ENCODE measurements at places on chromosomes 7 and 10.

GRCh38 chr7:44211126-44211675 is 10.4 kb downstream of the YKT6 start:
- DNase-seq = no peak

GRCh38 chr7:409339-410281 is 110.0 kb downstream of the PDGFA start:
- DNase-seq = no peak

DNA sequence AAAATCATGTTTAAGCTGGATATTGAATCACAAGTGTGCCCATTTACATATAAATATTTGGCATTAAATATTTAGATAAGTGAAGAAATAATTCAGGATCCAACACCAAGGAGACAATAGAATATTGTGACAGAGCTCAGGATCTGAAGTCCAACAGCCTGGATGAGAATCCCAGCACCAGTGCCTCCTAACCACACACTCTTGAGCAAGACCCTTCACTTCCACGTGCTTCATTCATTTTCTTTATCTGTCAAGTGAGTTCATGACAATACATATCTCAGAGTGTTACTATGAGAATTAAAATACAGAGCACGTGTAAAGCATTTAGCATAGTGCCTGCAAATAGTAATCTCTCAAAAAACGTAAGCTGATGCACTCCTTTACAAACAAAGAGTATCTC is 78.4 kb upstream of the IKZF1 start:
- DNase-seq = no peak

GRCh38 chr7:138814816-138815332 is 16.9 kb upstream of the ATP6V0A4 start:
- no peak for DNase-seq

- DNase-seq = no peak
These were observed 107.2 kb upstream of the FAM180A start for GRCh38 chr7:135855846-135856245.

DNA sequence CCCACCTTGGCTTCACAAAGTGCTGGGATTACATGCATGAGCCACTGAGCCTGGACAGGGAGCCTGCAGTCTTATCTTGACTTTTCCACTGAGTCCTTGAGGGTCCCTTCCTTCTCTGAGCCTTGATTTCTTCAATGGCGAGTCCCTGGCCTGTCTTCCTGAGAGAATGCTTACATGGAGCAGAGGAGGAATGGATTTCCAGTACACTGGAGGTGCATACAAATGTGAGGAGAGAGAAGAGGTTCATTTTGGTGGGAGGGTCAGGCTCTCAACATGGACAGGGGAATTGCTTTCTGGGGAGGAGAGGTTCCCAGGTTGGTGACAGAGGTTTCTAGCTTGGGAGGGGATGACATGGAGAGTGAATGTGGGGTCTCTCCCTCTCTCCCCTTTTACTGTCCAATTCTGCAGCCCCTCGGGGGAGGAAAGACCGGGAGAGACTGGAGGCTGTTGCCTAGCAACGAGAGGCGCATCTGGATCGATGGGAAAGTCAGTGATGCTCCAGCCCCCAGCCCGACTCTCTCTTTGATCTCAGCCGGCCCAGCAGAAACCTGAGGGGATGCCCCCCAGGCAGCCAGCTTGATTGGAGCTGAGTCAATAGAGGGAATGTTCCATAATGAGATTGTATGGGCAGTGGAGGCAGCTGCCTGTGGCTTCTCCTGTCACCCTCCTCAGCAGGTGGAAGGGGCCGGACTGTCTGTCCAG is 14.8 kb downstream of the SRRM3 start:
- DNase-seq = no peak

DNA sequence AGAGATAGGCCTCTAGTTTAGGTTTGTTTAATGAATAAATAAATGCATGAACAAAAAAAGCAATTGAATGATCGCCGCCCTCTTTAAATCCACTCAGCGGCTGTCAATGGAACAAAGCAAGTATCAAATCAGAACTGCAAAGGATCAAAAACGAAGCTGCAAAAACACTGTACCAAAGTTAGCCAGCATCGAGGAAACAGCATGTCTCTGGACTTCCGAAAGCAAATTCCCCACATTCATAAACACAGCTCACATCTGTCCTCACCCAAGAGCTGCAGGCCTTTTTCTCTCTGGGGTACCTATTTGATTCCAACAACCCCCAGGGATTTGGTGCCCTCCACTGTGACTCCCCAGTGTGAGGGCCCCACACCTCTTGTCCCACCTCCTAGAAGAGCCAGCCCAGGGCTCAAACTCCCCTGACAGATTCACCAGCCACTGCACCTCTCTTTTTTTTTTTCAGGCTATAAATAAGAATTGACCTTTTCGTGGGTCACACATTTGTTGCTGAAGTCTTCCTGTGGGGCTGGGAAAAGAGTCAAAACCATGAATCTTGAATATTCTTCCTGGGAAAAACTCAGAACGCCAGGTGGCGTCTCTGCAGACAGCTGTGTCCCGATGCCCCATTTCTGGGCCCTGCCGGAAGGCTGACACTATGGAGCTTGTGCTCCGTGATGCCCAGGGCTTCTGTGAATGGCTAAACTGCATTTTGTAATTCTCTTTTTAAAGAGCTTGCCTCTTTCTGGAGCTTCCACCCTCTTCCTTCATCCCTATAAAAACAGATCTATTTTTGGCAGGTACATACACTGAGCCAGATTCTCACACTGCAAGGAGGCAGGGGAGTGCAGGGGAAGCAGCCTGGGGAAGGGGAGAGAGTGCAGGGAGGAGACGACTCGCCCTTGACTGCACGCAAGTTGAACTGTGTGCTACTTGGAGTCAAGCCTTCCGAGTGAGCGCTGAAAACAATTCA is 51.7 kb downstream of the HSPA12A start:
- no peak for DNase-seq

- DNase-seq = no peak
These were observed 39.0 kb downstream of the CDH23 start for GRCh38 chr10:71435571-71436267.

DNA sequence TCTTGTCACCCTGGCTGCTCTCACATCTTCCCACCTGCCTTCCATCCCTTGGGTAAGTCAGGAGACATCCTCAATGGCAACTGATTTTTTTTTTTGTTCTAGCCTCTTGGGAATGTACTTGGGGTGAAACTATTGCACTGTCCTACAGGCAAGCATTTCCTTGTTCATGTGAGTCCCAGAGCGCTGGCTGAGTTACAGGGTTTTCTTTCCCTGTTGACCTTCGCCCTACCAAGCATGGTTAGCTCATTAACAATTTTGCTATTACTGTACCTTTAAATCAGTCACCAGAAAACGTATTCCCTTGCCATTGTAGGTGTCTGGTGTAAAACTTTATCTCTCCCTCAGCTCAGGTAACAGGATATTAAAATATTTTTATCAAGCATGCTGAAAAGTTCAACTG is 98.9 kb downstream of the PRLHR start:
- DNase-seq = no peak

DNA sequence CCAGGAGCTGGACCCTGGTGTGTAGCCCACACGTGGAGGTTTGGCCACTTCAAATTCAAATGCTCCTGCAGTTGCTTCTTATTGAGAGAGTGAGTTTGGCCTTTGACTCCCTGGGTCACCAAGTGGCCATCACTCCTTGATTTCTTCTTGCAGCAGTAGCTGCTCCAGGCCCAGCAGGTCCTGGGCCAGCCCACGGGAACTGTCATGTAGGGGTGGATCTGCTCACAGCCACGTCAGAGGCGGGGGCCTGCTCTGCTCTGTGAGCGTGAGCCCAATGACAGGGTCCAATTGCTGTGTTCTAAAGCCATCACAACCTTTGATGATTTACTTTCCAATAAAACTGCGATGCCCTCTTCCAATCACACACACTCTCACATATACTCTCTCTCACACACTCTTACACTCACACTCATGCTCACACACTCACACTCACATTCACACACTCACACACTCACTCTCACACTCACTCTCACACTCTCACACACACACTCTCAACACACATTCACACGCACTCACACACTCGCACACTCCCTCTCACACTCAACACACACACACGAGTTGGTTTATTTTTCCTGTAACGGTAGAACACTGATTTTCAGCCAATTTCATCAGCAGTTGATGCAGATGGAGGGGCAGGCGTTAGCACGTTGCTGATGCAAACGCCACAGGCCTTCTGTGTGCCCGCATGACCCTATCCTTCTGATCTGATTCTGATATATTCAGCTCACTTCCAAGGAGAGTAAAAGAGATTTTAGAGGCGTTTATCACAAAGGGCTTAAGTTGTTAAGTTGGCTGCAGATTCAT is 210.7 kb upstream of the PPP2R2D start:
- DNase-seq = no peak

DNA sequence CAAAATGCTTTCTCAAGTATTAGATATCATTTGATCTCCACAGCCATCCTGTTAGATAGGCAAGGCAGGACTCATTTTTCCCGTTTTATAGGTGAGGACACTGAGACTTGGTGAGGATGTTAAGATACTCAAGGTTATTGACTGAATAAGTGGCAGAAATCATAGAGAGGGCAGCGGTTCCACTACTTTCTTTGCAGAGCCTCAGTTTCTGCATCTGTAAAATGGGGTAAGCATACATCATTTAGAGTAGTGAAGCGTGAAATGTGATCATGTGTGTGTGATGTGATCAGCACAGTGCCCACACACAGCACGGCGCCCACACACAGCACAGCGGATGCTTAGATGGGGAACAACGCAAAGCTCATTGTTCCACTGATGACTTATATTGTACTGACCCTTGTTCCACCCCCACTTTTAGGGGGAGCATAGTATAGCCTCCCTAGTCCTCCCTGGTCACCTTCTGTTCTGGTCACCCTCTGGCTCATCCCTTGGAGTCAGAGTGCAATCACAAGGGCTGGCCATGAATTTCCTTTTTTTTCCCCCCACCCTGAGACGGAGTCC is 10.5 kb downstream of the UBTD1 start:
- DNase-seq = no peak

DNA sequence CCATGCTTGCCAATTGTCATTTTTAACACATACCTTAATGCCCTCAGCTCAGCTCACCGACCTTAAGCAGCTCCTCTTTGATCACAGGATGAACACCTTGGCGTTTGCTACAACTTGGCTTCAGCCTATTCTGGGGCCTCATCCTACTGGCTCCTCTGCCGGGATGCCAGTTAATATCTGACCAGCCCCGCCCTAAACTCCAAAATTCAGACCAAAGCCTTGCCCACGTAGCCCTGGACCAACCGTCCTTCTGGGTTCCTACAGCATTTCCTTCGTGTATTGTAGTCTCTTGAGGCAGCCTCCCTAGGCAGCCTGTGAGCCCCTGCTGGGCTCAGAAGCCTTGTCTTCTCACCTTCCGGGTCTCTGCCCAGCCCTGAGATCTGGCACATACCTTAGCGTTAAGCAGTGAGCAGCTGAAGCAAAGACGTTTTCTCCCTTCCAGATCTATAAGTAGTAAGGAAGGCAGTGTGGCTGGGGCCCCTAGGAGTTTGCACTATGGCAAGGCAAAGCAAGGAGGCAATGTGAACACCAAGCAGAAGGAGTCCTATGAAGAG is 836 bp downstream of the ENO4 start:
- no peak for DNase-seq

DNA sequence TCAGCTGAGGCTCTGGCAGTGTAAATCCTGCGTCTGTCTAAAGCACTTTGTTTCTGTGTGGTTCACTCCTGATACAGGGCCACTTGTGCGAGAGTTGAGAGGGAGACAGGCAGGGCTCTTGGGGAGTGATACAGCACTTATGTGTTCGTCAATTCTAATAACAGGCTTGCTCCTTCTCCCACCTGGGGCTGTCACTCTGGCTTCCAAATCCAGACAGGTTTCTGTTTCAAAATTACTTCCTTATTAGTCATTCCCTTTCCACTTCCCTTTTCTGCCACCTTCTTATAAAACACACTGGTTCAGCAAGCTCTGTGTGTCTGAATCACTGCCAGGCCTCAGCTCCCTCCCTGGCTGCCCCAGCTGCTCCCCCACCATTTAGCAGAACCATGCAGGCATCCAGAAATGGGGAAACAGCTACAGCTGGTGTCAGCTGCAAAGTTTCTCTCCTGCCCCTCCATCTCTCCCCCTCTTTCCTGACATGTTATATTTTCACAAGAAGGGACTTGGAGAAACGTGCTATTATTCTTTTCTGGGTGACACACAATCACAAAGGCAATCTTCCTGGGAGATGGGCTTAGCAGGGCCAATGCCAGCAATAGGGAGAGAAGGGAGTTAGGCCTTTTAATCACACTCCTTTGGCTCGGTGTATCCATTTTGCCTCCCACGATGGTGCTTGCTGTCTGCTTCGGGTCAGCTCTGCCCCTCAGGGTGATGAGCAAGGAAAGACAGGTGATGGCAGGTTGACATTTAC is 58.4 kb upstream of the ZNRF2 start:
- DNase-seq = no peak

DNA sequence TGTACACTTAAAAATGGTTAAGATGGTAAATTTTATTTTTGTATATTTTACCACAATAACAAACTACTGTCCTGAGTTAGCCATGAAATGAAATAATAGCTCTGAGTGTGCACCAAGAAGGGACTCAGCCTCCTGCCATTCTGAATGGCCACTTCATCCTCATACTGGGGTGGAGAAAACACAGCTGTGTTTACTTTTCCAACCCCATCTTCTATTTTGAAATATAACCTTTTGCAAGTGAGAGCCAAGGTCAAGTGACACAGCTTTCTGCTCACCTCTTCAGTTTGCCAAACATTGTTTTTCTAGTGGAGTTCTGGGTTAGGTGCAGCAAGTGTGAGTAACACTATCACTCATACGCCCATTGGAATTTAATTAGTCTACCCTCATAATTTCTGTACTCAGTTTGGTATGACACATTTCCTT is 107.4 kb upstream of the GLCCI1 start:
- no peak for DNase-seq

DNA sequence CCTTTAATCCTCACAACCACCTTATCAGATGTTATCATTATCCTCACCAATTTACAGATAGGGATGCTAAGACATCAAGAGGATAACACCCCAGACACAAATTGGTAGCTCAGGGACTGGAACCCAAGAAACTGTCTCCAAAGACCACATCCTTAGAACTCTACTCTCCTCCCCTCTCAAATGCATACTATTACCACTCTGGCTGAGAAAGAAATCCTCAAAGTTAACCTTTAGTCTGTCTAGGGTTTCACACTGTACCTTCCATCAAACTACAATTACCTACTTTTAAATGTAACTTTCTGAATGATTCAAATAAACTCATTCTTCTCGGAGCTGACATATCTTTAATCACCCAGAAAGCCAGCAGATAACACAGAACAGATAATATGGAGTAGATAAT is 6.6 kb downstream of the EZH2 start:
- no peak for DNase-seq

DNA sequence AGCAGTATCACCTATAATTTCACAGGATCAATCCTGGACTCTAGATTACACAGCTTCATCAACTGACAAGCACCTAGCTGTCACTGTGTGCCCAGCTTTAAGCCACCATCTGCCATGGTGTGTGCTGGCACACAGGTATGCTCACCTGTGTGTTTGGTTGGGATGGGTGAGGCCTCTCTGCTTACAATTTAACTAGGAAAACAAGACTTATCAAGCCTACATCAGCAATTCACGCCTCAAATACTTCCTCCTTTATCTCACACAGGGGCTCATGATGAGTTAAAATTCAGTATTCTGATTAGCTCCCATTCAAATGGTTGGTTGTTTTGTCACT is 608.2 kb downstream of the PARD3 start:
- DNase-seq = no peak

GRCh38 chr7:104089612-104090011 is 100.2 kb upstream of the RELN start:
- no peak for DNase-seq

- DNase-seq = no peak
These were observed 162.8 kb upstream of the LANCL2 start for GRCh38 chr7:55202150-55202913.
